Right ventricle myocardium superior (tissue), 1 donor: ENCODE measurements at places on chromosomes 5 and 9. TPM values are rescaled to one million over a fixed set of nuclear protein-coding genes. Genes with fewer than 3 reads are reported as not detected.

DNA sequence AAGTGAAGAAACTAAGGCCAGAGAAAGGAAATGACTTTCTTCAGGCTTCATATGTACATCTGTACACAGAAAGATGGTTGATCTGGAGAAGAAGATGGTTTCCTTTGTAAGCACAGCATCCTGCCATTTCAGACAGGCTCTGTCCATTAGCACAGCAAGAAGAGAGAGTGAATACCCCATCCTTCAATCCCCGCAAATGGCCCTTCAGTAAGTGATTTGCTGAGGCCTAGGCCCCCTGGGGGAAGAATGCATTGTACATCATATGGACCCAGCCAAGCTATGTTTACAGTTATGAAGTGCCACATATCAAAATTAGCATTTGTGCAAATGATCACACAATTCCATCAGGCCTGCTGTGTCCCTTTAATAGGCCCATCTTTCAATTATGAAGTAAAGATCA, 657.4 kb downstream of the BRINP1 start:
- DNase-seq = no peak

DNA sequence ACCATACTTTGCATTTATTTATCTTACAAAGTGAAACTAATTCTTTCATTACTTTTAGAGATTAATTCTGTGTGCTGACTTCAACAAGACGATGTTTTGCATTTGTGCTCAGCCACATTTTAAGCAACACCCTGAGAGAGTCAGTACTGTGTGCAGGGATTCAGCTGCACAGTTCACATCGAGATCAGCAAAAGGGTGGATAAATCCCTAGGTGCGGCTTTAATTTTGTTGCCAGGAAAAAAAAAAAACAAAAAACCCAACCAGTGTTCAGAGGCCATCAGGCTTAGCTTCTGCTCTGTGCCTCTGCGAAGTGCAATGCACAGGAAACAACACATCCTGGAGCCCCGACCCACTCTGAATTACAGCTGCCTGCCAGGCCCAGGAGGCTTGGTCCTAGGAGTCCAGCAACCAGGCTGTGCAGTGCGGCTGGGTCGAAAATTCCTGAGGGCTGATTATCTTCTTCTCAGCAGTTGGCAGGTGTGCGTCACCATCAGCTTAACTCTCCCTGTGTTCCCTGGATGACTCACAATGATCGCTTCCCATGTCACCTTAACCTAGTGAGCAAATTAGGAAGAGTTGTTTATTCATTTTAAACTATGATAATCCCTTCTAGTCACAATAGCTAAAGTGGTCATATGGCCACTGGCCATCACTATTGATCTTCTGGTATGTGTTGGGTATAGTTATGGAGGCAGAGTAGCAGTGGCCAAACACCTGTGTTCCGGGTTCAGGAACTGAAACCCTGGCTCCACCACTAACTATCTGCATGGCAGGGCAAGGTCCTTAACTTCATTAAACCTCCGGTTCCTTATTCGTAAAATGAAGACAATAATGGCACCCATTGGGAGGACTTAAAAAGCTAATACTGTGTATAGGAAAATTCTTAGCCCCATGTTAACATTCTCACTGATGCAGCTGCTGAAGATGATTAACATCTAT, 31.2 kb upstream of the NDUFB6 start:
- no peak for DNase-seq

GRCh38 chr5:90338712-90339372, 70.7 kb downstream of the CETN3 start:
- DNase-seq = no peak

DNA sequence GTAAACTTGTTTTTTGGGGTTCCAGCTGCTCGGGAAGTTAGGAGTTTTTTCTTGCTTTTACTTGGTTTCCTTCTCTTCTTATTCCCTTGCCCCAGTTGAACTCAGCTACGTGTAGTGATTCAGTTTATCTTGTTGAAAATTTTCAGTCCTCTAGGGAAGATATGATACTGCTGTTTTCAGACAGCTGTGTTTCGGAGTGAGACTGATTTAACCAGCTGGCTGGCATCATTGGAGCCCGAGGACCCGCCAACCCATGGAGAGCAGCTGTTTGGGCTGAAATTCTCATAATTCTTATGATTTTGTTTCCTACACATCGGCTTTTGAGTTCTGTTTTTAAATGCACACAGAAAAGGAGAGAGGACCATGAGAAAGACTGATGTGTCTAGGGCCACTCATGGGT, 271.5 kb downstream of the NR3C1 start:
- DNase-seq = peak; percentile 44

GRCh38 chr5:56317923-56318561, 84.9 kb upstream of the ANKRD55 start:
- no peak for DNase-seq

The LHFPL2 gene
- total RNA-seq = 5.0 TPM

The CARD6 gene
- 5.3 TPM for total RNA-seq

The GNA14 gene
- 1.9 TPM for total RNA-seq

The LIFR gene
- total RNA-seq = 53.2 TPM

The IL33 gene
- total RNA-seq = 19.1 TPM

DNA sequence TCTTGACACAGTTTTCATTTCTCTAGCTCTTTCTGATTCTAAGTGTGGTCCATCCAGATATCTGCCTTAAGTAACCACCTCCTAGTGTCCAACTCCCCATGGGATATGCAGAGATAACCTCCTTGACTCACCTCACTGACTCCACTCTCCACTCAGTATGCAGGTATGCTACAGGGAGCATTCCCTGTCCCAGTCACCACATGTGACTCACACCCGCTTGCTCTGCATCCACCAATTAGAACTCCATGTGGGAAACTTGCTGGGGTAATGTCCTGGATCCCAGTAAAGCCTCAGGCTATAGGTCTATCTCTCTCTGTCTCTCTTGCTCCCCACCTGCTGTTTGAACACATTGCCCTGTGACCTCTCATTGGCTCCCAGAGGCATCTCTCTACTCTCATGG, 563.9 kb downstream of the HTR1A start:
- DNase-seq = no peak

DNA sequence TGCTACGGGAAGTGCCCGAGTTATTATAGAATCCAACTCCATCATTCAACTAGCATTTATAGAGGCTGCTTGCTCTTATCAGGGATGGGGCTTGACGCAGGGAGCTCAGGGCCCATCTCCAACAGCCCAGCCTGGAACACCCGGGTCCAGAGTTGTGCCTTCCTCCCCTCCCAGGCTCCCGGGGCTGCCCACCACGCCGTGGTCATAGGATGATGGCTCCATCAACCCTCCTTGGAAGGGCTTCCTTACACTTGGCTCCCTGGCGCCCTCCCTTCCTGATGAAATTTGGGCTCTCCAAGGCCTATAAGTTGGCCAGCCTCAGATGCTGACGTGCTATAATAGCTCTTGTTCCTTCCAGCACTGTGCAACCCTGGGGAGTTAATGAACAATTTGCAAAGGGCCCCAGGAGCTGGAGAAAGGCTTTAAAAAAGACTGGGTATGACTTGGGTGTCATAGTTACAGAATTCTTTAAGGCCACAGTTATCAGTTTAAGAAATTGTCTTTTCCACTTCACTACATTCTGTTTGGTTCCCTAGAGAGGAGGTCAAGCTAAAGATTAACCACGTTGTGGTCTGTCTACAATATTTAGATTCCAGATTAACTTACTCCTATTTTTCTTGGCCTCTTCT, 42.5 kb upstream of the GADD45G start:
- no peak for DNase-seq

DNA sequence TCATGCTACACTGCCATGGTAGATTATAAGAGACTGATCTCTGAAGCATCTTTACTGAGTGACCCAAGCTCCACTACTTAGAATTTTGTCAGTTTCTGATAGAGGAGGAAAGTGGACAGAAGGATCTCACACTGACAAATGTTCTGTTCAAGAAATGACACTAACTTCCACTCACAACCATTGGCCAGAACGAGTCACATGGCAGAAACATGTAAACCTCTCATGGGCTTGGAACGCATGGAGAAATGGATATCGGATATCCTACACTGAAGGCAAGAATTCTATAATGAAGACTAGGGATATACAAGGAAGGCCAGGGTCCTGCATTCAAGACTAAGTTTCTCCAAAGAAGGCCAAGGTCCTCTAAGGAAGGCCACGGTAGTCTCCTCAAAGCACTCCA, 31.1 kb downstream of the EGFLAM start:
- DNase-seq = no peak

- no peak for DNase-seq
Measured at GRCh38 chr9:89749500-89750116, 144.8 kb downstream of the GADD45G start.

GRCh38 chr5:50864466-50864865, 198.0 kb downstream of the PARP8 start:
- no peak for DNase-seq

DNA sequence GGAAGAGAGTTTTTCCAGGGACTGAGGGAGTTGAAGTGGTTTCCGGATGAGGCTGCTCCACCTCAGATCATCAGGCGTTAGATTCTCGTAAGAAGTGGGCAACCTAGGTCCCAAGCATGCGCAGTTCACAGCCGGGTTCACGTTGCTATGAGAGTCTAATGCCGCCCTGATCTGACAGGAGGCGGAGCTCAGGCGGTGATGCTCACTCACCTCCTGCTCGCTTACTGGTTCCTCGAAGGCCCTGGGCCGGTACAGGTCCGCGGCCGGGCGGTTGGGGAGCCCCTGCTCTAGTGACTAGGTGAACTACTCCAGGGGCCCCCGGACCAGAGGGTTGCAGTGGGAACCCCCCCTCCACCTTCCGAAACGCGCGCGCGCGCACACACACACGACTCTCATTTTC, 997 bp upstream of the RNF130 start:
- DNase-seq = no peak

GRCh38 chr5:140549237-140550144, 2.0 kb downstream of the EIF4EBP3 start:
- DNase-seq = peak; percentile 49

DNA sequence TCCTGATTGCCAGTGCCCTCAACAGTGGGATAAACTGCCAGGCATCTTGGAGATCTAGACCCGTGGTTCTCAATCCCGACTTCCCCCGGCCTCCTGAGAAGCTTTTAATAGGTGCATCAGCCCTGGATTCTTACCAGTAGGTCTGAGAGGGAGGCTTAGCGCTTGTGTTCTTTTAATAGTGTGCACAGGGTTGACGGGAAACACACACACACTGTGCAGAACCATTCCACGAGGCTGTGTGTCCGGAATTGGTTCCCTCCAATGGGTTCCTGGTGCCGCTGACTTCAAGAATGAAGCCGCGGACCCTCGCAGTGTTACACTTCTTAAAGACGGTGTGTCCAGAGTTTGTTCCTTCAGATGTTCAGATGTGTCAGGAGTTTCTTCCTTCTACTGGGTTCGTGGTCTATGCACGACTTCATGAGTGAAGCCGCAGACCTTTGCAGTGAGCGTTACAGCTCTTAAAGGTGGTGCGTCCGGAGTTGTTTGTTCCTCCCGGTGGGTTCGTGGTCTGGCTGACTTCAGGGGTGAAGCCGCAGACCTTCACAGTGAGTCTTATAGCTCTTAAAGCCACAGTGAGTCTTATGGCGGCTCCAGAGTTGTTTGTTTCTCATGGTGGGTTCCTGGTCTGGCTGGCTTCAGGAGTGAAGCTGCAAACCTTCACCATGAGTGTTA, 46.6 kb upstream of the PRSS3 start:
- no peak for DNase-seq

DNA sequence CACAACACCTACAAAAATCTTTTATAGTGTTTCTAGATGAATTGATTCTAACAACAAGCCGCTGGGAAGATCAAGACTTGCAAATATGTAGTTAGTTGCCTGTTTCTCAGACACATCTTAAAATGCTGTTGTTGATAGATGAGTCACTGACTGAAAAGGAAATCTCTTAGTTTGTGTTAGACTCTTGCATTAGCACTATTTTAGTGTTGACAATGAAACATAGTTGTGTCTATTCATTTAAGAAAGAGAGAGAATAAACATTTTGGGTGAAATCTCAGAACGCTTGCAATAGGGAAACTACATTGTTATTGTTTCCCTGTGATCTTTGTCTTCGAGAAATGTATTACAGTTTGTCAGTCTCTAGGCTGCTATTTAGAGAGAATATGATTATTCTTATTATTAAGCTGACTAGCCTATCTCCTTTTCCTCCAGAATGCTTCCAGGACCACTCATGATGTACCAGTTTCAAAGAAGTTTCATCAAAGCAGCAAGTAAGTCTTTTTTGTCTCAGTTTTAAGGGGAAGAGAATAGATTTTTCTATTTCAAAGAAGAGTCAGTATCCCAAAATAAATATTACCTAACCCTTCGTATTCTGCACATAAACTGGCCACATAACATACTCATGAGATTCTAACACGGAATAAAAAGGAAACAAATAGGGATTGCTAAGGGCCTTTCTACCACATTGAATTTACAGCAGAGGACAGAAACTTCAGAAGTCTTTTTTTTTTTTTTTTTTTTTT, 285.6 kb downstream of the ARHGAP26 start:
- no peak for DNase-seq

DNA sequence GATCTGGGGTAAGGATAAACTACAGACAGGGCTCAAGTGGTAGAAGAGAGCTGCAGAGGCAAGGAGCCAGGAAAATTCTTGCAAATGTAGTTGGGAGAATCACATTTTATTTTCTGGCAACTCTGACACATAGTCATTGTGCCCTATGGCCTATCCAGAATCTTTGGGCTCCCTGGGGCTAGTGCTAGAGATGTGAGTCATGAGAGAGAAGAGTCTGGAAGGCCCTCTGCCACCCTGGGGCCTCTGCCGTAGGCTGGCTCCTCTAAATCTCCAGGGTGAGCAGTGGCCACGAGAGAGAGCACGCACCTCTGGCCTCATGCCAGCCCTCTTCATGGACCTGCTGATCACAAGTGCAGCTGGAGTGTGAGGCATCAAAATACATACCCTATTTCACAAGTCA, 74.3 kb upstream of the SSBP2 start:
- DNase-seq = peak; percentile 82

The BASP1 gene
- 3.4 TPM for total RNA-seq

DNA sequence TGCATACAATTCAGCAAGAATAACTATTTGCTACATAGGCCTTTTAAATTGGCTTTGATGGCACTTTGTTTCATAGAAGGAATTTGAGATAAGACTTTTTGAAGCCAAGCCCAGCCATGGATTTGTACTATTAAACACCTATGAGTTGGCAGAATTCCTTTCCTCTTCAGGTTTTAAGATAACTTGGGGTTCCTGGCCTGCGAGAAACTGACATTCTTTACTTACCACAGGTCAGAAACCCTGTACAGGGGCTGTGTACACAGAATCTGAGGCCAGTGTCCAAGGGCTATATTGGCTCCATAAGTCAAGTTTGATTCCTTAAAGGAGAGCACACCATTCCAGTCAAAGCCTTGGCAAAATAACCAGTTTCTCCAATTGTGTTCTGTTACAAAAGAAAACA, 10.8 kb upstream of the BTNL3 start:
- no peak for DNase-seq

The AJM1 gene
- 7.3 TPM for total RNA-seq
